Kidney glomerular epithelial cell (primary cell): ENCODE measurements at places on chromosomes 4 and X.

- no peak for DNase-seq
These were observed 118.6 kb upstream of the PLAC1 start for GRCh38 chrX:134776850-134777370.

GRCh38 chrX:8233091-8233490, 62.0 kb upstream of the VCX2 start:
- no peak for DNase-seq

GRCh38 chr4:152515678-152516077, 20.2 kb downstream of the FBXW7 start:
- DNase-seq, result no peak

DNA sequence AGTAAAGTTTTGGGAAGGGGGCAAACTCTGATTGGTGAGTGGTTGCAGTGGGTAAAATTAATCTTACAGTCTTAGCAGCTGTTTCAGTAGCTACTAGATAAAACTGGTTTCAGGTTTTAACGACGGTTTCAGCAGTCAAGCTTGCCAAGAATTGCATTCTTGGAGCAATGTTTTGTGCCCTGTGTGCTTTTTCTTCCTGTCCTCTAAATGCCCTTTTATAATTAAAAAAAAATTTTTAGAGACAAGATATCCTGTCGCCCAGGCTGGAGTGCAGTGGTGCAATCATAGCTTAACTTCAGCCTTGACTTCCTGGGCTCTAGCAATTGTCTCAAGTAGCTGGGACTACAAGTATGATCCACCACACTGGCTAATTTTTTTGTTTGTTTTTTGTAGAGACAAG, 6.3 kb upstream of the PPEF2 start:
- DNase-seq, result no peak

DNA sequence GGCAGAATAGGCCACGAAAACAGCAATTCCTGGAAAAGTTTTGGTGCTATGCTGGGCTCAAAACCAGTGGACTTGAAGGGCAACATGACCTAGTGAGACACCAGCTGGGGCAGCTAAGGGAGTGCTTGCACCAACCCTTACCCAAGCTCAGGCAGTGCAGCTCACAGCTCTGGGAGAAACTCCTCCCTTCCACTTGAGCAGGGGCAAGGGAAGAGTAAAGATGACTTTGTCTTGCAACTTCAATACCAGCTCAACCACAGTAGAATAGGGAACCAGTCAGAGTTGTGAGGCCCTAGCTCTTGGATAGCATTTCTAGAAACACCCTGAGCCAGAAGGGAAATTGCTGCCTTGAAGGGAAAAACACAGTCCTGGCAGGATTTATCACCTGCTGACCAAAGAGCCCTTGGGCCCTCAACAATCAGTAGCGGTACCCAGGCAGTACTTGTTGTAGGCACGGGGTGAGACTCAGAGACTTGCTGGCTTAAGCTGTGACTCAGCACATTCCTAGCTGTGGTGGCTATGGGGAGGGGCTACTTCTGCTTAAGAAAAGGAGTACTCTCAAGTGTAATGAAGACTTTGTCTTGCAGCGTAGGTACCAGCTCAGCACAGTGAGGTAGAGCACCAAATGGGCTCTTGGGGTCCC, 19.7 kb upstream of the ABCG2 start:
- peak; percentile 47 for DNase-seq

- DNase-seq, result no peak
These were observed 188.3 kb downstream of the RASL11B start for GRCh38 chr4:53050361-53050774.

DNA sequence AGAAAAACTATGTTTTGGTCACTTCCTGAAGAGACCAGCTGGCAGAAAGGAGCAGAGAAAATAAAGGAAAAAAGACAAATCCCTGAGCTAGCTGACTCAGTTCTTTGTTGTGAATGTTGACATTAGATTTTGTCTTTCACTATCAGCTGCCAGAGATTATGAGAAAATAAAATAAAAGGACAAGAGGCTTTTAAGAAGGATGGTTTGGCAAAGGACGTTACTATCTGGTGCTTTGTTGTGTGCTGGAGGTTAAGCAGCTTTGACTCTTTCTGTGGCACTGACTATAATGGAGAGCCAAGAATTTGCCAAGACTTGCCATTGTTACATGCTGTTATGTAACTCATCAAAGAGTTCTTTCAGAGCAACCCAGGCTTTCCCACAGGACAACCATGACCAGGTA, 12.1 kb downstream of the ASB5 start:
- no peak for DNase-seq

GRCh38 chr4:176927117-176927516, 134.4 kb upstream of the VEGFC start:
- DNase-seq, result no peak

DNA sequence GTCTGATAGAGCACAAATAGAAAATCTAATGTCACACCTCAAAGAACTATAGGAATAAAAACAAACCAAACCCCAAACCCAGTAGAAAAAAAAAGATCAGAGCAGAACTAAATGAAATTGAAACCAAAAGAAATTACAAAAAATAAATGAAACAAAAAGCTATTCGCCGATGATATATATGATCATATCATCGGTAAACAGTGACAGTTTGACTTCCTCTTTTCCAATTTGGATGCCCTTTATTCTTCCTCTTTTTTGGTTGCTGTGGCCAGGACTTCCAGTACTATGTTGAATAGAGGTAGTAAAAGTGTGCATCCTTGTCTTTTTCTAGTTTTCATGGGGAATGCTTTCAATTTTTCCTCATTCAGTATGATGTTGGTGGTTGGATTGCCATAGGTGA, 215.3 kb upstream of the AR start:
- no peak for DNase-seq

- peak; percentile 4 for DNase-seq
These were observed 176.2 kb upstream of the CXorf66 start for GRCh38 chrX:140141444-140142029.

GRCh38 chr4:37978248-37978924, 18.2 kb downstream of the PTTG2 start:
- peak; percentile 52 for DNase-seq

DNA sequence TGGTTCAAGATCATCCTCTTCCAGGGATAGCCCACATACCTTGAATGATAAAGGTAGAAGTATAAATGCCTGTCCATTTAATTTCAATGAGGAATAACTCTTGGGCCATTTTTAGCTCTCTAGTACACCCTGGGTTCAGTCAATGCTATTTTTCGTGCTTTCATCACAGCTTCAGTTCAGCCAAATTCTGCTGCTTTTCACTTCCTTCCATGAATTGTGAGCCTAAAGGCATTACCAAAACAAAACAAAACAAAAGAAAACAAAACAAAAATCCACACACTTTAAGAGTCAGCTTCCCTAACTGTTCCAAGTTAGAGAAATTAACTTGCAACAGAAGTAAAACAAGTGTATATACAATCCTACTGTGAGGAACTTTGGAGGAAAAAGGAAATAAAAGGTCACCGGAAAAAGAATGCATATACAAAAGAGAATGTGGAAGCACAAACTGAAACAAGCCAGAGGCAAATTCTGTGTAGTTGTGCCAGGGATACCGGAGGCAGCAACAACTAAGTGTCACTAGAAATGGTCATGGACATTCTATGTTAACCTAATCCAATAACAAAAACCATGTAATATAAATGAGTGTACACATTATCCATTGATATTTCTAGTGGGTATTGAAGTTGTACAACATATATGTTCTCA, 423.1 kb downstream of the KCTD8 start:
- DNase-seq, result no peak

GRCh38 chr4:54635318-54635717, 22.4 kb upstream of the KIT start:
- DNase-seq, result no peak

GRCh38 chr4:8895295-8895694, 23.7 kb upstream of the HMX1 start:
- DNase-seq, result no peak

DNA sequence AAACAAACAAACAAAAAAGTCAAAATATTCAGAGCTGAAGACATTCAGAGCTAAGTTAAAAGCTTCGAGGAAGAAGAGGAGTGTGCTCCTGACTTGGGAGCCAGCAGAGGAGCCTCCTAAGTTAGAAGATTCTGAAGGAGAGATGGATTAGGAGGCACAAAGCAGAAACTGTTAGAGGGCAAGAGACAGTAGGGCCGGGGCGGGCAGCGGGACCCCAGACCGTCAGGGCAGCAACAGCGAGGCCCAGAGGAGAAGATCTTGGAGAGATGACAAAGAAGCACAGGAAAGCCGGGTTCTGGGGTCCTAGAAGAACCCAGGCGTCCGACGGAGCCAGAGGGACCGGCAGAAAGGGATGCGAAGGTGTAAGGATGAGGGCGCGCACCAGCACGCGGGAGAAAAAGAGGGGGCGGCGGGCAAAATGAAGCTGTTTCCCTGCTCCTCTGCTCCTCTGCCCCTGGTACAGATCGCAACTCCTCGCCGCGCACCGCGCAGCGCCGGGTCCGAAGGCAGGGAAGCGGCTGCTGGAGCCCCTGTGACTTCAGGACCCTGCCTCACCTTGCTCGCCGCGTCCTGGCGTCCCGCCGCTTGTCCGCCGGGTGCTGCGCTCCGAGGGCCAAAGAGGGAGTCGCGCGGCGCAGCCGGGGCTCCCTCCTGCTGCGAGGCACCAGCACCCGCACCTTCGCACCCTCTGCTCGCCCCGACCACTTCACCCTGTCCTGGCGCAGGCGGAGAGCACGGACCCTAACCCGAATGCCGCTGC, 477 bp downstream of the KLHL13 start:
- no peak for DNase-seq

DNA sequence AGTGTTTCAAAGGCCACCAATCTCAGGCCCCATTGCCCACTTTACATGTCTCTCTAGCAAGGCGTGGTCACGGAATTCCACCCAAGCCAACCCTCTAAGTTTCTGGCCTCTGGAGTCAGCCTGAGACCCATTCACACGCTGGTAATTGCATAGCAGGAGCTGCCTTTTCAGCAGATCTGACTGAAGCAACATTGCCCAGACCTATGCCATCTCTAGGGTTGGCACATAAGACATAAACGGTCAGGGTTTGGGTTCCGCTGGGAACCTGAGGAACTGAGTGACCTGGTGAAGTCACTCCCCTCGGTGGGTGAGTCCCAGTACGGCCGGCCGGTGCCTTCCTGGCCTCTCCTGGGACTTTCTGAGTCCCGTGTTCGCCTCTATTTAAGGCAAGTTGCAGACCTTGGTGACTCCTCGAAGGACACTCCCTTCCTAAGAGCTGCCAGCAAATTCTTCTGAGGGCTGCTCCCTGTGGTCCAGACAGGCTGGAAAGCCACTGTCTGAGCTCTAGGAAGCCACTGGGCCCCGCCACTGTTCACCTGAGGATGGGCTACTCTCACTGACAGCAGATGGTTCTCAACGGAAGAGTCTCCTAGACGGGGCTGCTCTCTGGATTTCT, 15.9 kb downstream of the CTAG1A start:
- DNase-seq, result no peak

GRCh38 chr4:8403173-8403753, 37.3 kb downstream of the ACOX3 start:
- peak; percentile 31 for DNase-seq

DNA sequence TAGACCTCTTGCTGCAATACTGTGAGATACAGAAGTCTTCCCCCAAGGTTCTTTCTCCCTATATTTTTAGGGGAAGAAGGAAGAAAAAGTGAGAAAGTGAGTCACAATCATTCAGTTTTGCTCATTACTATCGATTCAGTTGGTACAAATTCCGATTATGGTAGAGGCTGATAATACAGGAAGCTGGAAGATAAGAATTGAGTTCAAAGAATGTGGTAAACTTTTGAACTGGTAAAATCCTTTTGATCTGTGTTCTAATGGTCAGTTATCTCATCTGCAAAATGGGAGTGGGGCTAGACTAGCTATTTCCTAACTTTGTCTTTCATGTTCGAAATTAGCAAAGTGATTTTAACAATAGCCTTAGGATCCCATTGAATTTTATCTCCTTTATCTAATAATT, 101.4 kb upstream of the FAT1 start:
- DNase-seq, result no peak

- DNase-seq, result peak; percentile 15
These were observed 124.0 kb upstream of the NOCT start for GRCh38 chr4:138891631-138892031.

DNA sequence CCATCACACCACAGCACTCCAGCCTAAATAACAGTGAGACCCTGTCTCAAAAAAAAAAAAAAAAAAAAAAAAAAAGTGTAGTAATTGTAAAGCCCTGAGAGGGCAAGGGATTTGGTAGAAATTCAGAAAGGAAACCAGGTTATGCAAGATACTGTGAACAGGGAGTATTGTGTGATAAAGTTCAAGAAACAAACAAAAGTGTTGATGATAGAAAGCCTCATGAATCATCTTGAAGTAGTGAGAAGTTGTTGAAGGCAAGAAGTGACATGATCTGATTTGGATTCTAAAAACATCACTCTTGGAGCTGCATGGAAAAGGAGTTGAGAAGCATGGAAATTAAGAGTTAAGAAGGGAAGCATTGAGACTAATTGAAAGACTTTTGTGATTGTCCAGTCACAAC, 102.2 kb downstream of the RAP1GDS1 start:
- DNase-seq, result no peak

- DNase-seq, result peak; percentile 32
These were observed at the start of gene PITX2 for GRCh38 chr4:110622841-110623717. Gene PITX2, minus strand, starts transcription at chr4:110623077. Its CDS starts 617 bp downstream, at chr4:110622460.

- no peak for DNase-seq
These were observed 217.4 kb downstream of the SHROOM3 start for GRCh38 chr4:76652389-76652788.

DNA sequence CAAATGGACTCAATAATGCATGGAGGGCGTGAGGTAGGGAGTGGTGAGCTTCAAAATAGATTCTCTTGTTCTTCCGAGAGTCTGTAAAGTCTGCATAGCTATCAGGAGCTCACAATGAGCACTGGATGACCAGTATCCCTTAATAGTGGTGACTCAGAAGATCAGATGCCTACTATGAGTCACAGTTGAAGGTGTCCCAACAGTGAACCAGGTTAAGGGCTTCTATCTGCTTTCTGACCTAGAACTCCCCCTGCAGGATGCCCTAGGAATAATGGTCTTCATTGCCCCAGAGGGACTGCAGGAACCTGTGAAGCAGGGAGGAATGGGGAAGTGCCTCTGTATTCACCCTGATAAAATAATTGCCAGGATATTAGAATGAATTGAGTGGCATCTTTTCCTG, 22.1 kb downstream of the DGKK start:
- peak; percentile 8 for DNase-seq
